ENCODE measurements at places on chromosomes 2 and 18.

- DNase-seq, result peak; percentile 31
These were observed 101.0 kb downstream of the UNC80 start for GRCh38 chr2:209872675-209873074.

DNA sequence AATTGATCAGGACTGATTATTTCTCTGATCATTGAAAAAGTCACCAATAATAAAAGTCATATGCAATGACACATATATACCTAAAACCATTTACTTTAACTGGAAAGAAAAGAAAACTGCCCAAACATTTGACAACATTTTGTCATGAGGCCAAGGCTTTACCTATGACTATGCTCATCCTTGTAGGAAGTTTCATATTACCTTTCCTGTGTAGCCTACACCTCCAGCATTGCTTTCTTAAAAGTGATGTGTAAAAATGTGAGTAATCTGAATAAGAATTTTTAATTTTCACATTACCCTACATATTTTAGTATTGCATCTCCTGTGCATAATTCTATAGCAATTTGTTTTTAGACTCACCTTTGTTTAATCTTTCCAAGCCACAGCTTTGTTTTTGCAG, 419.8 kb upstream of the FIGN start:
- no peak for DNase-seq

- peak; percentile 52 for DNase-seq
These were observed 26.9 kb upstream of the KCTD1 start for GRCh38 chr18:26574958-26575864.

DNA sequence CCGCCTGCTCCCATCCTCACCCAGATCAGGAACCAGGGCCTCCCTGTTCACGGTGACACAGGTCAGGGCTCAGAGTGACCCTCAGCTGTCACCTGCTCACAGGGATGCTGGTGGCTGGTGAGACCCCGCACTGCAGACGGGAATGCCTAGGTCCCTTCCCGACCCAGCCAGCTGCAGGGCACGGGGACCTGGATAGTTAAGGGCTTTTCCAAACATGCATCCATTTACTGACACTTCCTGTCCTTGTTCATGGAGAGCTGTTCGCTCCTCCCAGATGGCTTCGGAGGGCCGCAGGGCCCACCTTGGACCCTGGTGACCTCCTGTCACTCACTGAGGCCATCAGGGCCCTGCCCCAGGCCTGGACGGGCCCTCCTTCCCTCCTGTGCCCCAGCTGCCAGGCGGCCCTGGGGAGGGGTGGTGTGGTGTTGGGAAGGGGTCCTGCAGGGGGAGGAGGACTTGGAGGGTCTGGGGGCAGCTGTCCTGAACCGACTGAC, 31.7 kb downstream of the GPC1 start:
- DNase-seq, result no peak

DNA sequence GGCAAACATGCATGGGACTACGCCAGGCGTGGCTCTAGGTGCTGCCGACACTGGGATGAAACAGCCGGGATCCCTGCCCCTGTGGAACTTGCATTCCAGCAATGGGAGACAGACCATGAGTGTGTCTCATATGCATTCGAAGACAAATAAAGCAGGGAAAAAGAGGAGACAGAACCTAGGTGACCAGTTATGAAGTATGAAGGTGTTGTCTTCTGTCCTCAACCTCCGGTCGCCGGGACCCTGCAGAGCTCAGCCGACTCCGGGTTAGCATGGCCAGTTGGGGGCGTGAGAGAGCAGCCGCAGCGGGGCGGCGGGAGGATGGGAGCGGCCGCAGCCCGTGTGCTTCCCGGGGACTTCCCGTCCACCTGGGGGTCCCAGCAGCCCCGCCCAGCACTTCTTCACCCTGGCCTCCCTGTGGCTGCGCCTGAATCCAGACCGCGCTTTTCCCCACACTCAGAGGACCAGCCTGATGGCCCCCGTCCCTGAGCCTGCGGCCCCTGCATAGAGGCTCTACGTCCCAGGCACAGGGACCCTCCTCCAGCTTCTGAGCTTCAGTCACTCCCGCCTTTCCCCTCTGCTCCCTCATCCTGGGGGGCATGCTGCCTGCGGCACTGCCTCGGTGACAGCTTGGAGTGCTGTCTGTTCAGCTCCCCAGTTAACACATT, 11.4 kb downstream of the ID2 start:
- DNase-seq, result no peak

- no peak for DNase-seq
These were observed 2.8 kb upstream of the ZBTB14 start for GRCh38 chr18:5298156-5298852.

GRCh38 chr2:111919794-111920608, 21.6 kb downstream of the MERTK start:
- DNase-seq, result peak; percentile 32

DNA sequence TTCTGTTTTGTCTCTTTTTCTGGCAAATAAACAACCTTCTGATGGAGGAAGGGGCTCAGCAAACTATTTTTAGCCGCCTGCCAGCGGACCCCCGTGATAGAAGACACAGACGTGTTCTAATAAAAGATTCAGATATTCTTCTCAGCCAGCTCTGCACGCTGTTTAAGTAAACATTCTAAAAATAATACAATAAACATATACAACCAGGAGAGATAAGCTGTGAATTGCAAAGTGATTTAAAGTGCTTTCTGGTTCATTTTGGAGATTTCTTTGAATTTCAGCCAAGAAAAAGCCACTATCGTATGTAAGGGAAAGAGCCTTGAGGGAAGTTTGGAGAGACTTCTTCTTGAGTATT, 201.3 kb downstream of the EPHA4 start:
- DNase-seq, result no peak

Data from ELR (cell line).